Fibroblast of skin of scalp (primary cell): ENCODE measurements at places on chromosomes 3 and 15.

DNA sequence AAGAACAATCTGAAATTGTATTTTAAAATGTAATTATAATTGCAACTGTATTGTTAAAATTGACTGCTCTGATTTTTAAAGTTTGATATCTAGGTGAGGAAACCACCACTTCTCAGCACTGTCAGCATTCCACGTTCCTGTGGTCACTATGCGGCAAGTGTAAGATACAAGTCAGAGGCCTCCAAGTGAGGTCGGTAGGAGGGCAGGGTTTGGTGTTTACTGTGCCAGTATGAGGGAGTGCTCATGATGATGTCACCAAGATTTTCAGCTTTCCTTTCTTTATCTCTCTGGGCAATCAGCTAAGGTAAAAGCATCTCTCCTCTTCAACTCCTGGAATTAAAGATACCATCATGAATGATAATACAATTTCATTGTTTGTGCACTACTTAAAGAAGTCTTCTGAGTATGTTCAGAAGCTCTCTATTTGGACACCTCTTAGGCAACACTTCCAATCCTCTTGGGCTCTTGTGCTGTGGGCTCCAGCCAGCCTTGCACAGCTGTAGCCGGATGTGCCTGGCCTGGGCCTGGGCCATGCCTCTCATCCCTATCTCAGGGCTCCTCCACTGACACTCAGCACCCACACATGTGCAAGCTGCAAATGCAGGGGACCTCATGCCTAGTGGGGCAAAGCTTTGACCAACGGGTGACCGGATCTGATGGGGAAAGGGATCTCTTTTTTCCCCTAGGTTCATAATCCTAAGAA, 42.9 kb downstream of the CCR3 start:
- DNase-seq: no peak

- no peak for DNase-seq
Measured at GRCh38 chr3:125582707-125583106, 12.6 kb downstream of the OSBPL11 start.

DNA sequence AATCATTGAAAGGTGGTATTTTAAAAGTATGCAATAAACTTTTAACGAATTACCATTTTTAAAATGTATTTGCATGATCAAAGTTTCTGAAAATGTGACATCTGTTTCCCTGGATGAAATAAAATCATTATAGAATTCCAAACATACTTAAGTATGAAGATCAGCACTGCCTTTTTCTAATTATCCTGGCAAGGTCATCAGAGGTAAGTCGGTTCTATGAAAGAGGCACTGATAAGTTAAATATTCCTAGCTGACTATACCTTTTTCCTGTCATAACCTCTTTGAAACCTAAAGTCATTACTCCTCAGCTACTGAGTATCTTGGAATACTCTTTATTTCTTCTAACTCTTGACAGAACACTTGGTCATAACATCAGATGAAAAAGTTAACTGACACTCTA, 406.1 kb upstream of the ALCAM start:
- no peak for DNase-seq

DNA sequence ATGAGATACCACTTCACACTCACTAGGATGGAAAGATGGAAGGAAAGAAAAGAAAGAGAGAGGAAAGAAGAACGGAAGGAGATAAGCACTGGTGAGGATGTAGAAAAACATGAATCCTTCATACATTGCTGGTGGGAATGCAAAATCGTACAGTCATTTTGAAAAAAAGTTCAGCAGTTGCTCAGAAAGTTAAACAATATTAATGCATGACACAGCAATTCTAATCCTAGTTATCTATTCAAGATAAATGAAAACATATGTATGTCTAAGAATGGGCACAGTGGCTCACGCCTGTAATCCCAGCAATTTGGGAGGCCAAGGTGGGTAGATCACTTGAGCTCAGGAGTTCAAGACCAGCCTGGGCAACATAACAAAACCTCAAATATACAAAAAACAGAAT, 59.1 kb downstream of the SENP7 start:
- peak; percentile 38 for DNase-seq

- no peak for DNase-seq
Measured at GRCh38 chr3:113698956-113699355, 2.5 kb upstream of the USF3 start.

DNA sequence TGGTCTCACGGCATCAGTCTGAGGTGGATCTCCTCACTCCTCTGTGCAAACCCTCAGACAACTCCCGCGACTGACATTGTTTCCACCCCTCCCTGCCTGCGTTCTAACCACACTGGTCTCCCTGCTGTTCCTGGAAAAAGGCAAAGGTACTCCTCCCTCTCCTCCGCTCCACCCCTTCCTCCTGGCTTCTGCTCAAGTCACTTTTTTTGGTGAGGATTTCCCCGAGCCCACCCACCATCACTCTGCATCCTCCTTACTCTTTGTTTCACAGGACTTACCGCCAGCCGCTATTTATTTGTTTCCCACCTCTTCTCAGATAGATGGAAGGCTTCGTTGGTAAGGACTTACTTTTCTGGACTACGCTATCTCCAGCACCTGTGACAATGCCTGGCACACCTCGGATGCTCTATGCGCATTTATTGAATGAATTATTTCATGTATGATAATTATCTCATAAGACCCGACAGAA, 25.6 kb downstream of the PRR23E start:
- no peak for DNase-seq

GRCh38 chr3:117873249-117873600, 1161.4 kb downstream of the IGSF11 start:
- DNase-seq: no peak

GRCh38 chr3:16147220-16147994, 27.1 kb upstream of the GALNT15 start:
- DNase-seq: peak; percentile 44

GRCh38 chr3:78867409-78868372, 900.1 kb downstream of the ROBO1 start:
- DNase-seq: peak; percentile 79

- peak; percentile 50 for DNase-seq
Measured at GRCh38 chr15:29139540-29140459, 129.8 kb downstream of the NSMCE3 start.

DNA sequence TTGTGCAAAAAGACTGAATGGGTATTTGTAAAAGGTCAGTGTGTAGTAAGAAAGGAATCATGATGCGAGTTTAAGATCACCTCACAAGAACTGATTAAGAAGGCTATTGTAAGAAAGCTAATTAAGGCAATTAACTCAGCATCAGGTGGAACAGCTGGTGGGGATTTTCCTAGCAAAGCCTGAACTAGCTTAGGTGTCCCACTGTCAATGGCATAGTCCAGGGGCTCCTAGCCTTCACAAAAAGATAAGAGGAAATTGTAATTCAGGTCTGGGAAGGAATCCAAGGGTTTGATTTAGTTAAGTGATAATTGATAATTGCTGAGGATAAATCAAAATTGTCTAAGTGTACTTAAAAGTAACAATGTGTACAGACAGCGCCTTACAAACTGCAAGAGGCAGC, 901.6 kb downstream of the TUSC7 start:
- DNase-seq: no peak

GRCh38 chr15:81314378-81314777, 9.6 kb downstream of the STARD5 start:
- DNase-seq: no peak

- peak; percentile 78 for DNase-seq
Measured at GRCh38 chr15:88920186-88920891, 7.2 kb upstream of the MFGE8 start.

DNA sequence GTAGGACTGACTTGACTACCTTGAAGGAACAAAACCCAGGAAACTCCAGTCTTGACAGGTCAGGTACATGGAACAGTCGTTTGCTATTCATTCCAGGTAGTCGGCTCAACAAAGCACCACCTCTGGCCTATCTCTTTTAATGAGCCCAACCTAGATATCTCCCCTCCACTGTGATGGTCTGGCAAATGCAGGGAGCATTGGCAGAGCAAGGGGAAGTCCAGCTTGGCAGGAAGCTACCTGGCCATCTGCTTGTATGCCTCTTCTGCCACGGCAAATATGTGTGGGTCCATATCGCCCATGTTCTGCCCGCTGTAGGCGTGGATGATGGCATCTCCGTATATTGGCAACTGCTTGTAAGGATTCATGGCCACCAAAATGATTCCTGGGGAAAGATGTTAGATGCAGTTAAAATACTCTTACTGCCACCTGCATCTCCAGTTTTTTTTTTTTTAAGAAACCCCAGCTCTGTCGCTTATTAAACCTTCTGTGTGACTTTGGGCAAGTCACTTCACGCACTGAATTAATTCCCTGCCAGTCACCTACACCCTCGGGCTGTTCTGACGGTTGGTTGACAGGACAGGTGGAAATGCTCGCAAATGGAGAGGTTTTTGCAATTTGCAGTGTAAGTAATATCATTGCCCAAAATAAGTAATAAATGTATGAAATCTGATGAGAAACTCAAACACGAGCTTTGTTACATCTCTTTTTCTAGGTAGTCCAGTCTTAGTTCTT, 16.8 kb downstream of the MYO5C start:
- DNase-seq: no peak

- DNase-seq: no peak
Measured at GRCh38 chr3:30293621-30294240, 312.7 kb upstream of the TGFBR2 start.

DNA sequence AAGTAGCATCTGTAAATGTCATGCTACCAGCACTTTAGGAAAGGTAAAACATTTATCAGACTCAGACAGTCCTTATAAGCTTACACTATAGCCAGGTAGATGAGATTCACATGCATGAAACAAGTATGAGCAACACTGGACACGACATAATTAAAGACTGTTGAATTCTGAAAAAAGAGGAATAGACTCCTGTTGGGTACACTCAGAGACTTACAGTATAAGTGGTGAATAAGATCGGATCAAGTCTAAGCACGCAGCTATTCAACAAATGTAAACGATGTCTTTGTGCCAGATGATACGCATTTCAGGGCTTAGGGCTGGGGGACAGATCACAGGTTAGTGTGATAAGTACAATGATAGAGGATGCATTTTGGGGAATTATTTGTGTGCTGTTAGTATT, 43.2 kb upstream of the SPPL2A start:
- no peak for DNase-seq

GRCh38 chr3:131995891-131996290, 38.9 kb downstream of the CPNE4 start:
- DNase-seq: peak; percentile 30

- no peak for DNase-seq
Measured at GRCh38 chr3:142029052-142029642, 120.2 kb downstream of the TFDP2 start.

DNA sequence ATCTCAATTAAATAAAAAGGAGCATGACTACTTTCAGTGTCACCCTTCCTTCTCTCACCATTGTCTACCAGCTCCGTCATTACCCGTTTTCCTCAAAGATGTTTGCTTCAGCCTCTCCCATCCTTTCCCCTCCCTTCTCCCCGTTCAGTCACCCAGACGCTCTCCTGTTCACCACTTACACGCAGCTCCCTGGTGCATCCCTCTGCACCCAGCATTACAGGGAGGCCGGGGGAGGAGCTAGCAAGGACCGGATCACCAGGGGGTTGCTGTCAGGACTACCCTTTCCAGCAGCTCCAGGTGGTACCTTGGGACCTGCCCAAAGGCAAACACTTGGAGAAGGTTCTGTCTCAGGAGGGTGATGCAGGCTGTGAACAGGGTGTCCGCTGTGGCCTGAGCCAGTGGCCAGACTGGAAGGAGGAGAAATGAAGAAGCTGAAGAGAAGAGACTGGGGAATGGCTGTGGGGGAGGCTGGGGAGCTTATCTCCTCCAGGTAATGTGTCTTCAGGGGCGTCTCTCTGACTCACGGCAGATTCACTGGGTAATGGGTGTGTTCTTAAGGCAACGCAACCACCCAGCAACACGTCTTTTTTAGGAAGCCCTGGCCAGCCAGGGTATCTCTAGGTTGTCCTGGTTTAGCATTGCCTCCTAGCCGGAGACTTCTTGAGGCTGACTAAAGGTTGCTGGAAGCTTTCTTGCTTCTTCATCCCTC, 21.8 kb upstream of the BDH1 start:
- no peak for DNase-seq

DNA sequence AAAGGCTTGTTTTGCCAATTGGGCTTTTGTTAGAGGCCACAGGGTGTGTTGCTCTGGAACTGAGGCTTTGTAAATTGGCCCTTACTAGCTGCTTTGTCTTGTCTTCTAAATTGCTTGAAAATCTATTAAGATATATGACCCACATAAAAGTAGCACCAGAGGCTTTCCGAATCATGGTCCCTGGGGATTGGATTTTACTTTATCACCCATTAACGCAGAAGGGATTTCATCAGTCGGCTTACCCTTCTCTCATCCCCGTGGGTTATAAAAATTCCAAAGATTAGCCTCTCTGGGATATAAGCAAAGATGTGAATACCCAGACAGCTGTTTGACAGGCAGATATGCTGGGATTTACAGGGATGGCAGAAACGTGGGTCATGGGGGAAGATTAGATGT, 98.3 kb upstream of the CHL1 start:
- no peak for DNase-seq
